Stimulated activated CD4-positive, alpha-beta T cell treated with anti-CD3 and anti-CD28 coated beads, Interleukin-12 subunit alpha, Interleukin-12 subunit beta, amount 100 ng/mL, for 4 hours (primary cell): ENCODE measurements at places on chromosomes 13 and 19.

DNA sequence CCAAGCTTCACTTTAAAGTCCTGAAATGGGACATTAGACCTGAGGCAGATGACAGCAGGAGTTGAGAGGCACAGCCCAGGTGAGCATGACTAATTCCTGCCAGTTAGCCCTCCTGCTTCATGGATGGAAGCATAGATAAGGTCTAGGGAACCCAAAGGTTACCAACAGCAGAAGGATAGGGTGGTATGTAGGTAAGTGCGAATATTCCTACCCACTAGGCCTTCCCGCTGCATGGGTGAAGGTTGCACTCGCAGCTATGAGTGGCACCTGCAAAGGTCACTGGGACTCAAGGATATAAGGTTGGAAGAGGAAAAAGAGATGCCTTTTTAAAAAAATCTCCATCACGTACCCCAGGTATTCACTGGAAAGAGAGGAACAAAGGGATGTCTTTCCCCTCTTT is 12.2 kb upstream of the MLLT1 start:
- DNase-seq, result no peak

DNA sequence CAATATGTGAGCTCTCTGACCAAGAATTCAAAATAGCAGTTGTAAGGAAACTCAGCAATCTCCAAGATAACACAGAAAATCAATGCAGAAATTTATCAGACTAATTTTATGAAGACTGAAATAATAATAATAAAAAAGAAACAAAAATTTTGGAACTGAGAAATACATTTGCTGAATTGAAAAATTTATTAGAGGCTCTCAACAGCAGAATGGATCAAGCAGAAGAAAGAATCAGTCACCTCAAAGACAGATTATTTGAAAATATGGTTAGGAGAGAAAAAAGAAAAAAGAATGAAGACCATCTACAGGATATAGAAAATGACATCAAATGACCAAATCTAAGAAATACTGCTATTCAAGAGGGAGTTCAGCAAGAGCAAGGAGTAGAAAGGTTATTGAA is 75.6 kb downstream of the RFC3 start:
- no peak for DNase-seq

DNA sequence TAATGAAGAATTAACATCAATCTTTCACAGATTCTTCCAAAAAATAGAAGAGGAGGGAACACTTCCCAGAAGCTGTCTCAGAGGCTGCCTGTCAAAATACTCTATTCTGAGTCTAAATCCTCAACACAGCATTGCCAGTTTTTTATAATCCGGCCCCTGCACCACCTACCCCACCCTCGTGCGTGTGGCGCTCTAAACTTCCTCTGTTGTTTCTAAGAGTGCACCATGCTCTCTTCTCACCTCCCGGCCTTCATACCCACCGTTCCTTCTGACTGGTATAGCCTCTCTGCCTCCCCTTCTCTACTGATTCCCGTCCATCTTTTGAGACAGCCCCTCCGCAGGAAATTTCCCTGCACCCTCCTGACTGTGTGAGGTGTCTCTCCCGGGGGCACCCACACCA is 136.8 kb downstream of the KATNAL1 start:
- DNase-seq, result no peak

DNA sequence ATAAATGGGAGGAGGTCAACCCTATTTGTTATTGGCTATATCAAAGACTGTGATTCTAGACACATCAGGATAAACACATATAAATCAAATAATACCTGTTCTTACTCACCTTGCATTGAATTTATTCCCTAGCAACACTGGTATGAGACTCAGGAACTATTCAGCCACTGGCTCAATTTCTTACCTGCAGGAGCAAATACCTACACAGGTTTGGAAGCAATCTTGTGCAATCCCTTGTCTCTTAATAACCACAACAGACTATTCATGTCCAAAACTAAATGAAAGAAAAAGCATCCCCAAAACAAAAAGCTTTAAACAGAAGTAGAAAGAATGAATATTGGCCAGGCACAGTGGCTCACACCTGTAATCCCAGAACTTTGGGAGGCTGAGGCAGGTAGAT is 55.5 kb downstream of the TBC1D4 start:
- no peak for DNase-seq

GRCh38 chr13:32537580-32538142 is 934 bp downstream of the N4BP2L2 start:
- DNase-seq, result peak; percentile 17

DNA sequence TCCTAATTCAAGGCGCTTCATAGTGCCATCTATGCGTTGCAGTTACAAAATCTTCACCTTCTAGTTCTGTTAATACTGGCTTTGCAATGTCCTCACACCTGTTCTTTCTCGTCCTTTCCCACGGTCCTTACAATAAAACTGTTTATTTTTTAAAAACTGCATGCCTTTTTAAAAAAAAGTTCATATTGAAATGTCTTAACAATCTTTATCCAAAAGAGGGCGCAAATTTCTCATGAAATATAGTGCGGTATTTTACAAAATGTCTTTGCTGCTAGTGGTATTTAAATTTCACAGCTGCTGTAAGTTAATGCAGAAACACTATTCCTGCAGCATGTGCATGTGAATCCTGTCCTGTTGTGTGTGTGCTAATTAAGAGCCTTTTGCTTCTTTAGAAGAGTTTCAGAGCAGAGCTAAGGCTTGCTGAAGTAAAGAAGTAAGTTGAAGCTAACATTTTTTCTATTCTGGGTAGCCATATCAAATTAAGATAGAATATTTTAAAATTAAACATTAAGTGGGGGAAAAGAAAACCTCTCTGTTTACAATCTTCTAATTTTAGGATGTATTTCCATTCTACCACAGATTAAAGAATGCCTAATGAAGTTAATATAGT is 15.8 kb upstream of the CLDN10 start:
- DNase-seq, result no peak

GRCh38 chr13:45690636-45691035 is 11.5 kb upstream of the CBY2 start:
- DNase-seq, result no peak

GRCh38 chr13:22596171-22596863 is 584.5 kb upstream of the SGCG start:
- no peak for DNase-seq

DNA sequence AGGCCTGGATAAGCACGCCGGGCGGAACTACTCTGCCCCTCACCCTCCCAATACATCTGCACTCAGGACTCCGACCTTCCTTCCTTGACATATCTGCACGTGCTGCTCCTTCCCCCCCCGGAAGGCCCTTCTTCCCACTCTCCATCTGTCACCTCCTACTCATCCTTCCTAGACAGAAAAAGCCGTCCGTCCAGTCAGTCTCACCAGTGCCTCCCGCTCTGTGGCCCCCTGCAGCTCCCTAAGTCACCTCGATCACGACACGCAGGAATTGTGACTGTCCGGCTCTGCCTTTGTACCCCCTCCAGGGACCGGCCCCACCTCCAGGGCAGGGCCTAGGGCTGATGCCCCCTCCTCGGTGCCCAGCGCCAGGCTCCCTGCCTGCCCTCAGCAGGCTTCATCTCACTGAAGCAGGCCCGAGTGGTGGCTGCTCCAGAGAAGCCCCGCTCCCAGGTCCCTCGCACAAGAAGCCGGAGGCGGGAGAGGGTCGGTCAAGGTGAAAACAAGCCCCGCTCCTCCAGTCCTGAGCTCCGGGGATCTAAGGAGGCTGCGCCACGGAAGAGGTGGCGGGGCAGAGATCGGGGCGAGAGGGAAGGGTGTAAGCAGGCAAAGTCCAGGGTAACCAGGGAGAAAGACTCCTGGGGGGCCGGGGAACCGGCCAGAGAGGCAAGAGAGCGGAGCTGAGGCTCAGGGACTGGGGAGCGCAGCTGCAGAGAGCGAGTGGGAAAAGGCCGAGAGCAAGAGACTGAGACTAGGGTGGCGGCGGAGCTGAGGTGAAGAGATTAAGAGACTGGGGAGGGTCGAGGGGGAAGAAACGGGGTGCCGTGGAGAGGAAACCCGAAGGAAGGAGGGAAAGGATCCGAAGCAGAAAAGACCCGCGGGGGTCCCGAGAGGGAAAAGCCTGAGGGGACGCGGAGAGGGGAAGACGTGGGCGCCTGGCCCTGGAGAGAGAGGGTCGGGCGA is 1.1 kb downstream of the PPP6R1 start:
- DNase-seq, result peak; percentile 26

GRCh38 chr19:44925114-44925891 is 10.9 kb downstream of the APOC1 start:
- DNase-seq, result no peak

- no peak for DNase-seq
These were observed 78.4 kb upstream of the DIAPH3 start for GRCh38 chr13:60242043-60242595.

- DNase-seq, result no peak
These were observed 2.6 kb downstream of the GRIK5 start for GRCh38 chr19:42067315-42067888.

DNA sequence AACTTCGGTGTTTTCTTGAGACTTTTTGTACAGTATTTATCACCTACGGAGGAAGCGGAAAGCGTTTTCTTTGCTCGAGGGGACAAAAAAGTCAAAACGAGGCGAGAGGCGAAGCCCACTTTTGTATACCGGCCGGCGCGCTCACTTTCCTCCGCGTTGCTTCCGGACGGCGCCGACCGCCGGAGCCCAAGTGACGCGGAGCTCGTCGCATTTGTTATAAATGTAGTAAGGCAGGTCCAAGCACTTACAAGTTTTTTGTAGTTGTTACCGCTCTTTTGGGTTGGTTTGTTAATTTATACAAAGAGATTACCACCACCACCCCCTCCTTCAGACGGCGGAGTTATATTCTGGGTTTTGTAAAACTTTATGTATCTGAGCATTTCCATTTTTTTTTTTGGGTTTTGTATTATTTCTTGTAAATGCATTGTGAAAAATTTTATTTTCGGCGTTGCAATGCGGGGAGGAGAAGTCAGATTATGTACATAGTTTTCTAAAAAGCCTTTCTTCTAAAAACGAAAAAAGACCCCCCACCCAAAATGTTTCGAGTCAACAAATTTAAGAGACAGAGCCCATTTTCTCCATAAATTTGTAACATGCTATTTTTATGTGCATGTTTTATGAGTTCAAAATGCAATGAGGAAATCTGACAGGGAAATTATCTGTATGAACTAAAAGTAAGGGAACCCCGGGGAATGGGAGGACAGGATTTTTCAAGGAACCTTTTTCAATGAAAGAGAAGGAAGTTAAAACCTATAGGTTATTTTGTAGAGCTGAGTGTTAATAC is 2.3 kb downstream of the SOX1 start:
- no peak for DNase-seq

DNA sequence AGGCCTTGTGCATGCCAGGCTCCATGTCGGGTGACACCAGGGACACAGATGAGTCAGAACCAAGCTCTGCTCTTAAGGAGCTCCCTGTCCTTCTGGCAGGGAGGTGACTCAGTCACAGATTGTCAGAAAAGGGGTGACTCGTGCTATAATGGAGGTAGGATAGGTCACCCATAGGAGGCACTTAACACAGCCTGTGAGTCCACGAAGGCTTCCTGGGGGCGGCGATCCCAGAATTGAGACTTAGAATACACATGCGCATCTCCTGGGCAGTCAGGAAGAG is 19.6 kb downstream of the FUZ start:
- no peak for DNase-seq

DNA sequence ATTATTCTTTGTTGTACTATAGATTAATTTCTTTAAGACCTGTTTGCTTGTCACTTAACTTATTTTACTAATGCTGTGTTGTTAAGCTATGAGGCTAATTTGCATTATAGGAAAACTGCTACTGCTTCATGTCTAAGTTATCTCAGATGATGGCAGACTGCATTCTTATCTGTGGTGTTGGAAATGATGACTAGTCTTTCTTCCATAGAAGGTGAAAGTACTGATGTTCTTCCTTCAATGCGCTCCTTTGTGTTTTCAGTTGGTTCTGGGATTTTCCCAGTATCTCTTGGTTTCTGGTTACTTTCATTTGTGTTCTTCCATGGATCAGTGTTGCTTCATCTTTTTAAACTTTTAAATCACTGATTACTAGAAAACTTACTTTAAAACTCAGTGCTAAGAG is 46.9 kb downstream of the TPP2 start:
- DNase-seq, result no peak

GRCh38 chr19:56112313-56112709 is 8.8 kb downstream of the ZNF787 start:
- no peak for DNase-seq

DNA sequence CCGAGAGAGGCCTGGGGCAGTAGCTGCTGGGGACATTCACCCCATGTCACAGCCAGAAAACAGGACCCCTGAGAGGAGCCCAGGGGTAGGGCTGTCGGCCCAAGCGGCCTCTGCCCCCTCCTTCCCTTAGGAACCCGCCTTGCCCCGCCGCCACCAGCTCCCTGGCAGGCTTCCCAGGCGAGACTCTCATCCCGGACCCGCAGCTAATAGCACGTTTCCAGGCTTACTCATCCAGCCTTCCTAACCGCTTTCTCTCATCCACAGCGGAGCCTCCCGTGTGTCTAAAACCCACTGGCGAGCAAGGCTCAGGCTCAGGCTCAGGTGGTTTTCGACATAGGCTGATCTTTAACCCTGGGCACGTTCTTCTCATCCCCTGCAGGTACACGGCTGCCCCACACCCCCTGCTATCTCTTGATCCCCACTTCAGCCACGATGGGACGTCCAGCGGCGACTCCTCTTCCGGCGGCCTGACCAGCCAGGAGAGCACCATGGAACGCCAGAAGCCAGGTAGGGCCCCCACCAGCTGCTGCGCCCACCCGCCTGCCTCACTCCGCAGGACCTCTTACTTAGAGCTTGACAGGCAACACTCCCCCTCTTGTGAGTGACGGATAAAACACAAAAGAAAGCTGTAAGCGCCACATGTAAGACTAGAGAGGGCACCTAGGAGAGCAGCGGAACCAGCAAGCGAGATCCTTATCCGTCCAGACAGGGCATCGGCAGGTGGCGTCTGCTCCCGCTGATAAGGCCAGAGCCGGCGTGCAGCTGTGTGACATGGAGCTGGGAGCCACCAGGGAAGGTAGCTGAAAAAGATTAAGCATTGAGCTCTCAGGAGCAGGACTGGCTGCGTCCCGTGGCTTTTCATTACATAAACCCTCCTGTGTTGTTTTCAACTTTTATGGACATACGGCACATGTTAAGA is 71.3 kb downstream of the DPF1 start:
- no peak for DNase-seq

- no peak for DNase-seq
These were observed 164.2 kb downstream of the ABCC4 start for GRCh38 chr13:95137096-95137495.

GRCh38 chr19:48501494-48502349 is 9.9 kb downstream of the LMTK3 start:
- DNase-seq, result peak; percentile 51

- DNase-seq, result no peak
These were observed 312.1 kb upstream of the PCDH20 start for GRCh38 chr13:61727767-61728166.

- DNase-seq, result no peak
These were observed 2896.2 kb downstream of the PCDH9 start for GRCh38 chr13:64333888-64334287.

- no peak for DNase-seq
These were observed 566.4 kb downstream of the PCDH9 start for GRCh38 chr13:66663711-66664110.

DNA sequence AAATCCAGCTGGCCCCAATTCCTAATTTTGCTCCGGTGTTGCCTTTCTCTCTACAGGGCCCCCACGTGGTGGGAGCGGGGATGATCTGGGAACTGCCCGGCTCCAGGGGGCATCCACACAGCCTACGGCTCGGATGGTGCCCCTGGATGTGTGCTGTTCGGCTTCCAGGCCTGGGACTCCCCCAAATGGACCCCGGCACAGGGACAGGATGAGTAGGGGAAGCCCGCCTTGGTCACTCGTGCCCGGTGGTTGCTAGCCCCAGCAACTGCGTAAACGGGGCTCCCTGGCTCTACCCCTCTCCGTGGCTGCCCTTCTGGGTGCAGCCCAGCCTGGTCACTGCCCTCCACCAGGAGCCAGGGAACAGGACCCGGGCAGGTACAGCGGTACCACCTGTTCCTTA is 111.5 kb downstream of the TEX26 start:
- DNase-seq, result no peak
